ENCODE measurements at places on chromosomes 11 and 22. TPM values are rescaled to one million over a fixed set of nuclear protein-coding genes. Genes with fewer than 3 reads are reported as not detected.

MS4A13 gene
- polyA plus RNA-seq = not detected

DNA sequence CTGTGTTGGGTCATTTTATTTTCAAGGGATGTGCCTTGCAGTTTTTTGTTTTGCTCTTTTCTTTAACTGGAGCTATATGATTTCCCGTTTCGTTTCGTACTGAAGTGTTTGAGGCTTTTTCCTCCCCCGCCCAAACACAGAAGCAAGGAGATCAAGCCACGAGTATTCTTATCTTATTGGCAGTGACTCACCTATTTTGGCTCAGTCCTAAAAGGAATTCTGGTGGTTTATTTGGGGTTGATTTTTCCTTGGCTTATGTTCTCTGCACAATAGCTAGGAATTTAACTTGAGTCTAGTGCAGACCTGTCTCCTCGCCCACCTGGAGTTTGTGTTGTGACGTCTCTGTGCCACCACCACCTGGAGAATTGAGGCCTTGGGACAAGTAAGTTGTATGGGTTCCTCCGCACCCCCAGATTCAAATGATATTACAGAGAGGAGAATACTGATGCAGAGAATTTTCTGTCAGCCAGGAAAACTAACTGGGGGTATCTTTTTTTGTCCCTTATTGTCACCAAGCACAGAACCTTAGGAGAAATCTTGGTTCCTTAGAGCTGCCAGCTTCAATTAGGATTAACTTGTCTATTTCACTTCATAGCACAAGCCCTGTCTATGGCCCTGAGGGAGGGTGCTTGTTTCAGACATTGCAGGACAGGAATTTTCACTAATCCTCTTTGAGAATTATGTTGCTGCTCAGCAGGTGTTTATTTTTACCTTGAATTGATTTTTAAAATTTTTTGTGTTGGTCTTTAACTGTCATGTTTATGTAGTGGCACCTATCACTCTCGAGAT lies 90.4 kb upstream of the BIRC3 start:
- DNase-seq = no peak

DNA sequence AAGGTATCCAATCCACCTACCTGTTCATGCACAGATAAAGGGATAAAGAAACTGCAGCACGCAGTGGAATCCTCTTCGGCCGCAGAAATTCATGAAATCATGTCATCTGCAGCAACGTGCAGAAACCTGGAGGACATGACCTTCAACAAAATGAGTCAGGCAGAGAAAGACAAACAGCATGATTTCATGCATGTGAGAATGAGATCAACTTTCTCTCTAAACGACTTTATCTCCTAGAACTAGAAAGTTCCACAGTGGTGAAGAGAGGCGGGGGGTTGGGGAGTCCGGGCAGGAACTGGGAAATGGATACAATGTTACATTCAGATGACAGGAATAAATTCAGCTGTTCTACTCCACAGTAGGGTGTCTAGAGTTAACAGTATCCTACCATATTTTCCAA lies 9.9 kb downstream of the RGL4 start:
- DNase-seq = no peak

- DNase-seq = no peak
Observed at GRCh38 chr11:75498556-75499255, 27.0 kb downstream of the GDPD5 start.

DNA sequence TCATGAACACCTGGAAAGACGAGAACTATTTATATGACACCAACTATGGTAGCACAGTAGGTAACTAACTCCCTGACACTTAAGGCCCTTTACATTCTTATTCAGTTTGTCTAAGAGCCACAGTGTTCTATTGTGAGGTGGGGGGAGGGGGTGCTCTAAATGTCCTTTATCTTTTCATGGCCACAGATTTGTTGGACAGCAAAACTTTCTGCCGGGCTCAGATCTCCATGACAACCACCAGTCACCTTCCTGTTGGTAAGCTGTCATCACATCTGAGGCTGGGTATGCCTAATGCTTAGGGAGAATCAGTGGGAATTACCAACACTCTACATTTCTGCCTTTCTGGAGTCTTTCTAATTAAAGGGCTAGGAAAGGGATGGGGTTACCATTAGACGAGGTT lies 30.7 kb downstream of the EHF start:
- DNase-seq = no peak

DNA sequence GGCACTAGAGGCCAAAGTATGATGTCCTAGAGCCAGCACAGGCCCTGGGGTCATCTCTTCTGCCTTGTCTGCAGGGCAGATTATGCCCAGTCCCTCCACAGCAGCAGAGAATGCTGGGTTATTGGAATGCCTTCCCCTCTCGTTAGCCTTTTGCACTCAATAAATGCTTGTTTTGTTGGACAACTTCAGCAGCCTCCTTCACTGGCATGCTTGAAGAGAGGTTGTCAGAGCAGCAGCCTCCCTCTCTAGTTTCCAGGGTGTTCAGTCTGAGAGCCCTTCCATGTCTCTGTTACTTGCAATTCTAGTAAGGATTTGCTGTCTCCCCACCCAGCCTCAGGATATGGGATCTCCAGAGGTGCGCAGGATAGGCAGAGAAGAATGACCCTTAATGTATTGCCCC lies 82.9 kb downstream of the PKNOX2 start:
- no peak for DNase-seq

DNA sequence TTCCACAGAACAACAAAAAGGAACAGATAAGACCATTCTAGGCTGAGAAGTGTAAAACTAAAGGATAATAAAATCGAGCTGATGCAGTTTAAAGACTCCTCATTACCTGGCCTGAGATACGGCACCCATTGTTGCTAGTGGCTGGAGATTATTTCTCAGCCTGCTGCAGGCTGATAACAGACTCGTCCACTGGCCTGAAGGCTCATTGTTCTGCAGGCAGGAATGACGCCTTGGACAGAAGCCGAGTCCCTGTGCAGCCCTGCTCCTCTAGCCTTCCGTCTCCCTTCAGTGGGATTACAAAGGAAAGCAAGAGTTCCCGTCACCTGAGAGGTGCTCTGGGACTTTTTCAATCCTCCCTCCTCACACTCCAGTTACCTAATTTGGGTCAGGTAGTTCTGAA lies 1065.3 kb downstream of the OPCML start:
- DNase-seq = no peak

DNA sequence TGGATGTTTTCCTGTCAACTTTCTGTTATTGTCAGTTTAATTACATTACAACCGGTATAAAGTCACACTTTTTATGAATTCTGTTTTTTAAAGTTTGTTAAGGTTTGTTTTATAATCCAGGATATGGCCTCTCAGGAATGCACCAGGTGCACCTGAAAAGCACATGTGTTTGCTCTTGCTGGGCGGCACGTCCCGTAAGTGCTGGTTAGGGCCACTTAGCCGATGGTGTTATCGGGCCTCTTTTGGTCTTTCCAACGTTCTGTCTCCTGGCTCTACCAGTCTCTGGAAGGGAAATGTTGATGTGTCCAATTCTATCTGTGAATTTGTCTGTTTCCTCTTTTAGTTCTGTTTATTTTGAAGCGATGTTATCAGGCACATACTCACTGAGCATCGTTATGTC lies 695.7 kb downstream of the BRD1 start:
- DNase-seq = no peak
